ENCODE measurements at places on chromosomes 2 and 18. TPM values are rescaled to one million over a fixed set of nuclear protein-coding genes. Genes with fewer than 3 reads are reported as not detected.

- DNase-seq = no peak
These were observed 63.7 kb upstream of the POU3F3 start for GRCh38 chr2:104790100-104790811.

Gene TPO
- 0.32 TPM for polyA plus RNA-seq

GRCh38 chr2:176251928-176252327, 17.3 kb upstream of the MTX2 start:
- DNase-seq = no peak

- no peak for DNase-seq
These were observed 508.9 kb downstream of the CNTNAP5 start for GRCh38 chr2:124534028-124534427.

DNA sequence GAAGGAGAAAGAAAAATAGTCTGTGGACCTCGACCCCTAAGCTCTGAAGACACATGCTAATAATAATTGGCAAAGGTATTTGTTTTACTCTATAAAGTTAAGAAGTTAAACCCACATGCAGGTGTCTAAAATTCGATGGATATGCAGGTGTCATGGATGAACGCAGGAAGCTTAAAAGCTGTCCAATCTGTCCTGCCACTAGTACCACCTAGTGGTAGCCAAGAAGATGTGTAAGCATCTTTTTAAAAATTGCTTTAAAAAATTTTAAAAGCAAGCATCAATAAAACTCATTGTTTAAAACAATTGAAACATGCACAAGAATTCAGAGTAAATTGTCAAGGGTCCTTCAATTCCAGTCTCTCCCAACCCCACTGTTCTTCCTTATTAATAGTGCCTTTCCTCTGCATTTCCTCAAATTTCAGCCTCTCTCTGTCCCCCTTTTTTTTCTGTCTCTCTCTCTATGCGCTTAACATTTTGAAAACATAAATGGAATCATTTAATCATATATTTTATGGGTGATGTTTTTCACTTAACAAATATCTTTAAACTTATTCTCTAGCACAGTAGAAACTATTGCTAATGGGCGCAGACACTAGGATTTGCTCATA, 30.6 kb upstream of the PPP3R1 start:
- DNase-seq = peak; percentile 19

GRCh38 chr2:238313289-238313990, 6.9 kb upstream of the TRAF3IP1 start:
- no peak for DNase-seq

Gene TACR1
- polyA plus RNA-seq = 2.9 TPM

Gene LRRTM4
- polyA plus RNA-seq = 2.7 TPM

- DNase-seq = no peak
These were observed 16.4 kb upstream of the CYP1B1 start for GRCh38 chr2:38092196-38092902.

GRCh38 chr2:17637131-17637906, 96.8 kb downstream of the VSNL1 start:
- no peak for DNase-seq

GRCh38 chr2:44777537-44777936, 164.0 kb upstream of the SIX3 start:
- DNase-seq = no peak

DNA sequence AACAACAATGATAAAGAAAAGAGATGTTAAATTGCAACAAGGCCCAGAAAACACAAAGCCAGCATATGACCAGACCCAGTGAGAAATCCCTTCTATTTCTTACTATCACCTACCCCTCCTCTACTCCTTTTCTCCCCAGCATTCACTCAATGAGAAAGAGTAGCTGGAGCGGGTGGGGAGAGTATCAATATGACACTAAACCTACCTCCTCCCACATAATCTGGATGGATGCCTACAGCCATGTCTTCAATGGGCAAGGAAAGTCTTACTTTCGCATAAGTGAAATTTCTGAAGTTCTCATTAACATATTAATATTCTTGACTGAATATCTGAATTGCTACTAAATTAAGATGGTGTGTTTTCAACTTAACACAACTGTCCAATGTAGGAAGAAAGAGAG, 78.2 kb downstream of the AFF3 start:
- DNase-seq = no peak

Measured in left lung (tissue), 14 donors.